Lung microvascular endothelial cell (primary cell): ENCODE measurements at places on chromosomes 6 and 20. TPM values are rescaled to one million over a fixed set of nuclear protein-coding genes. Genes with fewer than 3 reads are reported as not detected.
A peak's percentile ranks its signal among the peaks of the same experiment; 100 is the strongest.

DNA sequence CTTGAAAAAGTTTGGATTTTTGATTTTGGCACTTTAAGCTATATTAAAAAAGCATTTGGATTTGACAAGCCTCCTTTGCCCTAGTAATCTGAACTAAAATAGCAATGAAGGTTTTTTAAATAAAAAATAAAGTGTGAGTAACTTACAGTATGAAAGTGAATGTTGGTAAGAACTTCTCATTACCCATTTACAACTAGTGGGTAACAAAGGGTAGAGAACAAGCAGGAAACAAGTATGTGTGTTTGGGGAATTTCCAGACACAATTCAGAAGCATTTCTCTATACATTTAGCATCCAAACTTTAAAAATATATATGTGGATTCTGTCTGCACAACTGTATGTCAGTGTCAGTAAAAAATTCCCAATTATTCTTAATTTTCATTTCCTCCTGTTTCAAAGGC, 2.9 kb downstream of the TMEM30A start:
- no peak for DNase-seq

GRCh38 chr20:41150664-41151063, 13.3 kb downstream of the PLCG1 start:
- peak; percentile 95 for DNase-seq

Gene PRICKLE4
- 5.2 and 6.7 TPM in 2 replicates for total RNA-seq

- peak; percentile 84 for DNase-seq
These were observed 64.9 kb upstream of the ARHGAP18 start for GRCh38 chr6:129774697-129775447.

GRCh38 chr6:43851204-43851865, 81.3 kb downstream of the VEGFA start:
- no peak for DNase-seq

DNA sequence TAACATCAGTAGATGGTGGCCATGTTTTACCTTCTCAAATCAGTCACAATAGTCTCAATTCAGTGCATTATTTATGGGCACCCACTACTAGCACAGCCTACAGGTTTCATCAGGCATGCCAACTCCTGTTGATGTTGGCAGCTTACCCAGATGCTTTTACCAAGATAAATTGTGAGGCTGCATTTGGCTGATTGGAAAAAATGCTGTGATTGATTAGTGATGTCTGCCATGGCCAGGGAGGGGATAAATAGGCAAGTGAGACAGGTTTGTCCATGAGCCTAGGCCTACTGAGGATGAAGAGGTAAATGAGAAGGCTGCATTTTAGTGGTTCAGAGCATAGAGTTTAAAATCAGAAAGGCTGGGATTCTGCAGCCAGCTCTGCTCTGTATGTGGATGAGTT, 227.1 kb downstream of the NFATC2 start:
- DNase-seq, result no peak
